Stimulated activated CD8-positive, alpha-beta memory T cell treated with anti-CD3 and anti-CD28 coated beads, Interleukin-4, amount 100 ng/mL, for 24 hours (primary cell): ENCODE measurements at places on chromosomes 12 and 14.

GRCh38 chr12:108327621-108328344, 11.3 kb downstream of the CMKLR1 start:
- no peak for DNase-seq

GRCh38 chr14:103552011-103552845, 10.2 kb downstream of the BAG5 start:
- no peak for DNase-seq

DNA sequence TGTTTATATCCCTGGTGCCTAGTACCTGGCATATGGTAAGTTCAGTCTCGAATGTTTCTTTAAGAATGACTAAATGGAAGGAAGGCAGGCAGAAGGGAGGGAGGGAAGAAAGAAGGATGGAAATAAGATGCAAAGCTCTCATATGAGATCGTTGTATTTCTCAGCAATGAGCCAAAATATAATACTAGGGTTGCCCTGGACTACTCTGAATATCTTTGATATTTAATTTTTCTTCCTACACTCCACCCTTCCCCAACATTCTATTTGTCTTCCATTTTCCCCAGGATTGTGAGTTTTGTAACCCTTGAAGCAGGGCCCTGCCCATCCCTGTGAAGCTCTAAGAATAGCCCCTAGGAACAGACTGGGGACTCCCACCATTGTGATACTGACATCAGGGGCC, 43.9 kb downstream of the GUCY2C start:
- DNase-seq: no peak

GRCh38 chr12:121004253-121004815, 12.0 kb downstream of the C12orf43 start:
- DNase-seq: no peak

GRCh38 chr14:95875831-95876760, 536 bp upstream of the TUNAR start:
- no peak for DNase-seq

GRCh38 chr12:1927051-1927680, 8.7 kb upstream of the CACNA2D4 start:
- no peak for DNase-seq

- no peak for DNase-seq
These were observed 59.3 kb downstream of the PHETA1 start for GRCh38 chr12:111309584-111309983.

GRCh38 chr14:101217616-101218371, 314.3 kb upstream of the RTL1 start:
- no peak for DNase-seq

GRCh38 chr14:58628406-58628805, 9.4 kb upstream of the DACT1 start:
- no peak for DNase-seq

- no peak for DNase-seq
These were observed 58.1 kb upstream of the PCED1B start for GRCh38 chr12:47021298-47021697.

GRCh38 chr12:116320791-116321217, 43.3 kb upstream of the MED13L start:
- no peak for DNase-seq

GRCh38 chr12:6375269-6376078, at the start of gene SCNN1A:
TSS of gene SCNN1A (minus strand) at chr12:6375563. CDS start at chr12:6374783, 780 bp downstream.
- DNase-seq: no peak

GRCh38 chr12:115623764-115624334, 653.6 kb downstream of the MED13L start:
- DNase-seq: no peak

DNA sequence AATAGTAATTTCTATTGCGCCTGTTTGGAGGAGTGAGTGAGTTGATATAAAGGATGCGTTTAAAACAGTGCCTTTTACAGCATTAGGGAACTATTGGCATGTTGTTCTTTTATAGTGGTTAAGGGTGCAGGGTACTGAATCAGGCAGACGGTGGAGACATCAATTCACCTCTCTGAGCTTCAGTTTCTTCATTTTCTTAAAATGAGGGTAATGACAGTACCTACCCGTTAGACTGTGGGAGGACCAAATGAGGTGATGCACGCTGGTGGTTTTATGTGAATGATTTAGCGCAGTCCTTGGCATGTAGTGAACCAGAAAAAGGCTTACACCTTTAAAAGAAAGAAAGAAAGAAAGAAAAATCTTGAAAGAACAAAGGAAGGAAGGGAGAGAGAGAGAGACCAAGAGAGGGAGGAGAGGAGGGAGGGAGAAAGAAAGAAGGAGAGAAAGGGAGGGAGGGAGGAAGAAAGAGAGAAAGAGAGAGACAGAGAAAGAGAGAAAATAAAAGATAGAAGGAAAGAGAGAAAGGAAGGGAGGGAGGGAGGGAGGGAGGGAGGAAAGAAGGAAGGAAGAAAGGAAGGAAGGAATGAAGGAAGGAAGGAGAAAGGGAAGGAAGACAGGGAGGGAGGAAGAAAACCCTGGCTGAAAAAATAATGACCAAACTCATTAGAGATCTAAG, 22.2 kb upstream of the CCND2 start:
- no peak for DNase-seq

GRCh38 chr12:3748620-3749019, 4.3 kb downstream of the CRACR2A start:
- DNase-seq: no peak

- DNase-seq: no peak
These were observed 69.2 kb downstream of the NTN4 start for GRCh38 chr12:95721320-95721719.

DNA sequence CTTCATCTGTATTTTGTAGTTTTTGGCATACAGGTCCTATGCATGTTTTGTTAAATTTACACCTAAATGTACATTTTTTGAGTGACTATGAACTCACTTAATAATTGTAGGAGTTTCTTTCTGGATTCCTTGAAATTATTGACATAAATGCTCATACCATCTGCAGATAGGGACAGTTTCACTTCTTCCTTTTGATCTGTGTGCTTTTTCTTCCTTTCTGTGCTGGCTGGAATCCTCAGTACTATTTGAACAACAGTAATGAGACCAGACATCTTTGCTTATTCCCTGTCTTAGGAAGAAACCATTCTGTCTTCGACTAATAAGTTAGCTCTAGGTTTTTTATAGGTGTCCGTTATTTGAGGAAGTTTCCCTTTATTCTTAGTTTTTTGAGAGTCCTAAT, 110.3 kb downstream of the ADGRD1 start:
- DNase-seq: no peak
